ENCODE measurements at places on chromosomes 6 and 20.

DNA sequence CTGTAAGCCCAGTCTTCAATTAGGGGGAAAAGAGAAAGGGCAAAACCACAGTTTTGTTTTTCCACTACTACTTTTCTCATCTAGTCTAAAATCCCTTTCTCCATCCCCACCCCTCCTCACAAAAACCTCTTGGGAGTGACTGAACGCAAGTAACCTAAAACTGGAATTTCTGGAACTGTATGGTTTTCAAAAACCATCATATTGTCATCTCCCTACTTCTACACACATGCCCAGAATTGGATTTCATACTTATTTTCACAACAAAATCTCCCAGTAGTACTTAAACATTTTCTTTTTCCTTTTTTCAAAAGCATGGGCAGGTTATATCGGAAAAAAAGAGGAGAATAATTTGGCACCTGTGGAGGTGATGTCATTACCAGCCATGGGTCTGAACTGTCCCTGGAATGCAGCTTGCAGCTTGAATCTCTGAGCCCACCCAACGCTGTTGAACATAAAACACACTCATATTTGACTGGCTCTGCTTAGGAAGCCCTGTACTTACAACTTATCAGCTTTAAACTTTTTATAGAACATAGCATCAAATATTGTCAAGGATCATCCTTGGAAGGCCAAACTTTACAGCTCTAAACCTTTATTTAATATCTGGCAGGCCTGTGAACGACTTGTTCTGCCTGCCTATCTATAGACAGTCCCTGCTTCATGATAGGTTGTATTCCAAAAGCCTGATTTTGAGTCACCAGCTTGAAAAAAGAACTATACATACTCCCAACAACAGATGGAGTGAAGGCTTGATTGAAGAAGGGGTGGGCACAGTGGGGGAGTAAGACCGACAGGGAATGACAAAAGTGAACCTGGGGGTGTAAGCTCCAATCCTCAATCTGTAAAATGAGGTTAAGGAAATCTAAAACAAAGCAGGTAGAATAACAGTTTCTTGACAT is 59.3 kb downstream of the EPB41L2 start:
- no peak for DNase-seq

GRCh38 chr6:169545982-169546381 is 155.8 kb downstream of the WDR27 start:
- no peak for DNase-seq

GRCh38 chr6:15500078-15500740 is 162.6 kb downstream of the DTNBP1 start:
- DNase-seq = no peak

DNA sequence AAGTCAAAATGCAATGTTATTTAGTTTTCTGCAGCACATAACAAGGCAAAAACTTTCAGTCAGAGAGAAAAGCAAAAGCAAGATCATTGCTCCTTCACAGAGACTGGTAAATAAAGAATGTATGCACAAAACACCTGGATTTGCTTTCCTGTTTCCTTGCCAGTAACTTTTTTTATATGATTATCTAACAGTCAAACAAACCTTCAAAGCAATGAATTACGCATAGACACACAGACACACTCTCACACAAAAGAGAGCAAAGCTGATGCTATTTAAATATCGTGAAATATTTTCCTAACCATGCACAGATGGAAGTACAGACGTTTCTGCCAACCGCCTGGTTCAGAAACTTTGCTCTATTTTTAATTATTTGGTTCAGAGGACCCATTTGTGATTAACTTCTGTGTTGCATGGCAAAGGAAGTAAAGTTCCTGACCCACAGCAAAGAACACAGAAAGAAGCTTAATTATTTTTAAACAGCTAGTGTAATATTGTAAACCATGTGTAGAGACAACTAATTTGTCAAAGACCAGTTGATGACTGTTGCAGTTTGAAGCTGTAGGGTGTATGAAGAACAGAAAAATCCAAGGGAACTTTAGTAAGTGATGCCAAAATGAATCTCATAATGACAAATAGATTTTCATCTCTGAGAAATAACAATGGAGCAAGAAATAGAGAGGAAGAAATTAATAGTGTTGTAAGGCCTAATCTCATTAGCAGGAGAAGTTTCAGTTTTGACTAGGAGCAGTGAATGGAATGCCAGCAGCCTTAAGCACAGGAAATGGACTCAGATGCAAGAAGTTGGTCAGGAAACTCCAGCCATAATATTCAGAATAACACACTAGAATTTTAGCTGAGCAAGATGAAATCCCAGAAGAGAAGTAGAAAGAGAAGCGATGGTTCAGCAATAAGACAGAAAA is 24.1 kb downstream of the ATXN1 start:
- DNase-seq = no peak

DNA sequence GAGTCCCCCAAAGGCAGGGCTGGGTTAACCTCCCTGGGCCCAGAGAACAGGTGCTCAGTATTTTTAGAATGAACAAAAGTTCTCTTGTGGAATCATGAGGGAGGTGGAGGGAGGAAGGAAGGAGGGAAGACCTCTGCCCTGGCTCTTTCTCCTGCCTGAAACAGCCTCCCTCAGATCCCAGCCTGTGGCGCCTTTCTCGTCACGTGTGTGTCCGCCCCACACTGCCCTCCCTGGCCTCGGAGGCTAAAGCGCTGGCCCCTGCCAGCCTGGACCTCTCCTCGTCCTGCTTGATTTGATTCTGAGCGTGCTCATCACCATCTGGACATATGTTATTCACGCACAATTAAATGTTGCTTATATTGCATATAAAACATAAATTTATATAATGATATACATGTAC is 40.9 kb downstream of the PHACTR3 start:
- no peak for DNase-seq

DNA sequence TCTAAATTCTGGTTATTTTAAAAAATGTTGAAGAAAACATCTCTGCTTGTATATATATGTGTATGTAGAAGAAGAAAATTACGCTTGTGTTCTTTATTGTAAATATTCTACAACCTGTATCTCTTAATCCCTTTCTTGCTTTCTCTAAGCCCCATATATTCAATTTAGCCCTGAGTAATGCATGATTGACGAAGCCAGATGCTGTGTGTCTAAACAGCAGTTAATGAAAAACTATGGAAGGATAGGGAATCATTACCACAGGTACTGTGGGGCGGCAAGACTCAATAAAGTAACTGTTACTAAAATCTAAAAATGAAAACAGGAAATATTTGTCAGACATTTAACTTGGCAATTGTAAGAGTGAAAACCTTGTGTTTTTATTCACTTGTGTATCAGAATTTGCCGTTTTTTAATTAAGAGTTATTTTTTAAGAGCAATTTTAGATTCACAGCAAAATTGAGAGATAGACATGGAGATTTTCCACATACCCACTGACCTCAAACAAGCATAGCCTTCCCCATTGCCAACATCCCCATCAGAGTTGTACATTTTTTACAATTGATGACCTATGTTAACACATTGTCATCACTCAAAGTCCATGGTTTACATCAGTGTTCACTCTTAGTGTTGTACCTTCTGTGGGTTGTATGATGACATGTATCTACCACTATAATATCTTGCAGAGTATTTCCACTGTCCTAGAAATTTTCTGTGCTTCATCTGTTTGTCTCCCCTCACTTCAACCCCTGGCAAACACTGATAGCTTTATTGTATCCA is 76.7 kb downstream of the BCKDHB start:
- no peak for DNase-seq

DNA sequence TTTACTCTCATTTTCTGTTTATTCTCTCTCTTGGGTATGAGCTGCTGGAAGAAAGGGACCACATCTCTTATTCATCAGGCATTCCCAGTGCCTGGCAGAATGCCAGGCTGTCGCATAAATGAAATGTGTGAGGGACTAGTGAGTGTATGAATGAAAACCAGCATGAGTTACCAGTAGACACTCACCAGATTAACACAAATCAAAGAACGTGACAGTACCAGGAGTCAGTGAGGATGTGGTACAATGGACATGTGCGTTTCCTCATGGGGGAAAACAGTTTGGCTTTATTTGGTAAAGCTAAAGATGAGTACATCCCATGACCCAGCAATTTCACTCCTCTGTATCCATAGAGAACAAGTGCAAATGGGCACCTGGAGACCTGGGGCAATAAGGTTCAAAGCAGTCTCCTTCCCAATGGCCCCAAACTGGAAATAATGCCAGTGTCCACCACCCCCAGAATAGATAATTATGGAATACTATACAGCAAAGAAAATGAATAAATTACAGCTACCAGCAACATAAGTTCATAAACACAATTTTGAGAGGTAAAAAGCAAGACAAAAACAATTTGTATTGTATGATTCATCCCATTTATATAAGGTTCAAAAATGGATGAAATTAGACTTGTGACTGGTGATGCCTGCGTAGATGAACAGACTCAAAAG is 93.3 kb downstream of the CDH22 start:
- DNase-seq = no peak

DNA sequence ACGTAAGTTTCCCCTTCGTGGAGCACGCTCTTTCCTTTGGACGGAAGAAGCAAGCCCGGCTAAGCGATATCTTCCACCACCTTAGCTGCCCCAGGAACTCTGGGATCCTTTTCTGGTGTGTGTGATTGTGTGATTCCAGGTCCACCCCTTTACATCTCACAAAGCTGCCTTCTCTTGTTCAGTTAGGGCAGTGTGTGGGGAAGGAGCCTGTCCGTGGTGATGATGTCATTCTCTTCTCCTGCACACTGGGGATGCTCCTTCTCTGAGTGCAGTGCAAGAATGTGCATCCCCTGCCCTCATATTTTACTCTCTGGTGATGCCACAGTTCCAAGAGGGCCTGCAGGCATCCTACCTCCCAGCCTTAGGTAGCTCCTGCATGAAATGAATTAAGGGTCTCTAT is 30.3 kb downstream of the BNIP5 start:
- no peak for DNase-seq

DNA sequence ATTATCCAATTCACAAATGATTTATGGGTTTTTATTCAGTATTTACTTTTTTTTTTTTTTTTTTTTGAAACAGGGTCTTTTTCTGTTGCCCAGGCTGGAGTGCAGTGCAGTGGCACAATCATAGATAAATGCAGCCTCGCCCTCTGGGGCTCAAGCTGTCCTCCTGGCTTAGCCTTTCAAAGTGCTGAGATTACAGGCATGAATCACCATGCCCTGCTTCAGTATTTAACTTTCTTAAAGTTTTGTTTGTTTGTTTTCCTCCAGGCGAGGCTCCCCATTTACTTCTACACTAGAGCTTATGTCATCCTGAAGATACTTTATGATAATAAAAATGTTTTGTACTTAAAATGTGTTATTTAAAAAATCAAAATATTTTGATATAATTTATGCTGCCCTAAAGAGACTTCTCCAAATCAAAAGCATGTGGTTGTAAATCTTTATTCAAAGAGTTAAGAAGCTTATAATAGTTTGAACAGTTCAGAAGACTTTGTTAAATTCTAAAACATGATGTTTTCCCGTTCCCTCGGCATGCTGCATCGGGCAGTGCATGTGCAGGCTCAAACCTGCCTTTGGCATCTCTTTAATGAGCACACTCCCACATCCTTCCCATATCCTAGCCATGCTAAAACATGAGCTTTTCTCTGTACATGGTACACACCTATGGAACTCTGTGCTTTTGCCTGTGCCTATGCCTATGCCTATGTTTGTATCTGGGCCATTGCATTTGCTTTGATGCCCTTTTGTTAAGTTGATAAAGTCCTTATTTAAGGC is 11.0 kb downstream of the SMPDL3A start:
- no peak for DNase-seq

DNA sequence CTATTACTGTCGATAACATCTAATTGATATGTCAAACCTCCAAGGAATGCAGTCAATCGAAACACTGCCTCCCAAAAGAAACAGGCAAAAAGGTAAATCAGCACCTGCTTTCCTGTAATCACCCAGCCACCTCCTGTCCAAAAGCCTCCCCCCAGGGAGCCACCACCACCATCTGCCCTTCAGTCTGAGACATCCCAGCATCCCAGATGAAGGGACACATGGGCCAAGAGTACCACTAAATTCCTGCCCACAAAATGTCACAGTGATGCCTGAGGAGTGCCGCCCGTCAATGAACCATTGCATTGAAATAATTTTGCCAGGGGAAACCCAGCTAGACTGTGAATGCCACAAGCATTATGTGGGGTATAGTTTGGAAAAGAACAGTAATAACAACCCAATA is 401.7 kb downstream of the ZFAND3 start:
- no peak for DNase-seq

GRCh38 chr20:20528861-20529260 is 161.0 kb downstream of the INSM1 start:
- no peak for DNase-seq

DNA sequence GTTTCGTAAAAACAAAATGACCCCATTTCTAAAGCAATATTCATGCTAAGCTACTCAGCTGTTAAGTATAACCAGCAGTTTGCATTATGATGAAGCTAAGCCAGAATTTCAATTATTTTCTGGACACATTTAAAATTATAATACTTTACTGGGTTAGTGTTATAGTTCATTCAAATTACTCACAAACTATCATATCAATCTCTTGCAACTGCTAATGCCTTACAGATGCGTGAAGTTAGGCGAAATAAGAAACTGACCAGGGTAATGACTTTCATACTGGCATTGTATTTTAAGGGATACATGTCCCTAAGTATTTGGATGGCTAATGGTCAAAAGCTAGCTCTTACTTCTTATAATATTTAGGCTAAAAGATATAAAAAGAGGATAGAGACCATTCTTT is 249.6 kb downstream of the TSHZ2 start:
- DNase-seq = no peak

DNA sequence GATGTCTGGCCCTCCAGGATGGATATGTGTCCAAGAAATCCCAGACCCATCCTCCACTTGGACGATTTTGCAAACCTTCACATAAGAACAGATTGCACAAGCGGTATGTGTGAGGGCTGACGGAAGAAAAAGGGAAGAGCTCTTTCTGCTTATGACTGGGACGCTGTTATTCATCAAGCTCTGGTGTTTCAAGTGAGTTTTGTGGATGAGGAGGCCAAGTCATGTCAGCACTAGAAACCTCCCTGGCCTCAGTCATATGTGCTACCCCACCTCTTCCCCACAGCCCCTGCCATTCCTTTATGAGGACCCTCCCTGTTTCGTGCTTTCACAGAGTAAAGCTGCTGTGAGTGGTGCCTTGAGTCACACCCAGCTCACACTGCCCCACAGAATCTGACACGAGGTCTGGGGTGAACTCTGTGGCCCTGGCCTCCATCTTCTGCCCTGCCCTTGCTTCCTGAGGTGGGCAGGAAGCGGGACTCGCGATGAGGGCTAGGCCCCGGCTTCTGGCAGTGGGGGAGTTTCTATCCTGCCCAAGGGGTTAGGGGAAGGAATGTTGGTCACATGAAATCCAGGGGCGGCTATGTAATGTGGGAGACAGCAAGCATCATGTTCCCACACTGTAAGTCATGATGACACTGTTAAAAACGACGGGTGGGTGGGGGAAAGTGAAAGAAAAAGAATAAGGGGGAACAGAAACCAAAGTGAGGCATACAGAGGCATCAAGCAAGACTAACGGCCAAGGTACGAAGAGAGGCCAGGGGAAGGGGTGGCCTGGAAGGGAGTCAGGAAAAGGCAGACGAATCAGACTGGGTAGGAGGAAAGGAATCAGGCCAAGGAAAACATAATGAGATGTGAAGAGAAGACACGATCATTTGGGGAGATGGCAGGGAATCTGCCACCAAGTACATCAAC is 78.1 kb downstream of the PRDM1 start:
- DNase-seq = no peak

GRCh38 chr20:46010491-46011391 is 2.0 kb downstream of the MMP9 start:
- no peak for DNase-seq

- no peak for DNase-seq
Observed at GRCh38 chr6:35018182-35018519, 123.0 kb downstream of the TCP11 start.

- DNase-seq = no peak
Observed at GRCh38 chr20:58714340-58714922, 21.8 kb downstream of the NPEPL1 start.

- DNase-seq = no peak
Observed at GRCh38 chr6:118705544-118706491, 54.4 kb upstream of the CEP85L start.
